ENCODE measurements at places on chromosomes 6 and 20.

- DNase-seq = no peak
Observed at GRCh38 chr6:36272234-36272633, 2.4 kb downstream of the PNPLA1 start.

- no peak for DNase-seq
Observed at GRCh38 chr6:33088931-33089620, 13.3 kb downstream of the HLA-DPB1 start.

GRCh38 chr6:110296241-110297025 is 61.7 kb downstream of the METTL24 start:
- DNase-seq = no peak

DNA sequence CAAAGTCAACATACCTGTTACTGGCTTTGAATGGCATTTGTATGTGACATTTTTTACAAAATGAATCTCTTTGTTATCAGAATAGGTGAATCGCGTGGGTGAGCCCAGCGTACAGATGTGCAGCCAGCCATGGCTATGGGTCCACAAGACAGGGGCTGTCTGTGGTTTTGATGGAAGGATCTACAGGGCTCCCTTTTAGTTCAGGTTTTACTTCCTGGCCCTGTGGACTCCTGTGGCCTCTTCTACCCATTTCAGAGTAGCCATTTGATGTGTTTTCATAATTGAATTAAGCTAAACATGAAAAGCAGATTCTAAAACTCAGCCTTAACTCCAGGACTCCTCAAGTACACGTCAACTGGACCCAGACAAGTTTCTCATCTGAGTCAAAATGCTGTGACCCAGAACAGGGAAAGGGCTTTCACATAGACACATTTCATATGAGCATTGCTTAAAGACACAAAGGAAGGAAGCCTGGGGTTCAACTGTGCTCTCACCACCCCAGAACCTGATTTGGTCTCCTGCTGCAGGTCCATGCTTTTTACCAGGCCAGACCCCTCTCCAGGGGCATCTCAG is 105.3 kb upstream of the NAA20 start:
- no peak for DNase-seq

DNA sequence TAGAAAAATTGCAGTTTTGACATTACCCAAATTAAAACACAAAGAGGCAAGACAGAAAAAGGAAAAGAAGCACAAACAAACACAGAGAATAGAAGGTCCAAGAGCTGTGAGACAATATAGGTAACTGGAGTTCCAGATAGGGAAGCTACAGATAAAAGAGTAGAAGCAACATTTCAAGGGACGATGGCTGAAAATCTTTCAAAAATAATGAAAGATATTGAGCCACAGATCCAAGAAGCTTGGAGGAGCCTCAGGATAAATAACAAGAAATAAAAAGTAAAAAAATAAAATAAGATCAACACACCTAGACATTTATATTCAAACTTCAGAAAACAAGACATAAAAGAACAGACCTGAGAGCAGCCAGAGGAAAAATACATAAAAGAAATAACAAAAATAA is 164.9 kb downstream of the FNDC1 start:
- DNase-seq = no peak

- DNase-seq = no peak
Observed at GRCh38 chr6:144390886-144391285, 105.8 kb downstream of the UTRN start.

GRCh38 chr6:37725957-37726356 is 28.3 kb upstream of the MDGA1 start:
- DNase-seq = no peak

DNA sequence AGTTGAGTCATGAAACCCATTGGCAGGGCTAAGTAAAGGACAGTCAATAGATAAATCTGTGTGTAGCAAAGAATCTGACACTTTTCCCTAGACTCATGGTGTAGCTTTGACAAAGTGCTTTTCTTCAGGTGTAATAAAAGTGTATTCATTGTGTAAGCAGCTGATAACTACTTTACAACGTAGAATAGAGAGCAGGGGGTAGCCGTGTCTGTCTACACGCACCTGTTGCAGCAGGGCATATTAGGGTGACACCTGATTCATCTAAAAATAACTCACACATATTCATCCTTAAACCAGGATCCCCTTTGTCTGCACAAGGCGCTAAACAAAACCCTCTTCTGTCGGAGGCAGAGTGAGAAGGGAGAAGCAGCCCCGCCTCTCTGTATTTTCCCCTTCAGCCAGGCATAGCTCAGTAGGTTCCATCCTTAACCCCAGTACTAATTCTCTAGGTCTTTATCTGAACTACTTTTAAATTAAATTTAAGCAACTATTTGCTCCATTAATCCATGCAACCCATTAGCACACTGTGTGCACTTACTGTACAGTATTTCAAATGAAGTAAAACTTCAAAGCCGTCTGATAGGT is 306.7 kb upstream of the SASH1 start:
- DNase-seq = no peak

DNA sequence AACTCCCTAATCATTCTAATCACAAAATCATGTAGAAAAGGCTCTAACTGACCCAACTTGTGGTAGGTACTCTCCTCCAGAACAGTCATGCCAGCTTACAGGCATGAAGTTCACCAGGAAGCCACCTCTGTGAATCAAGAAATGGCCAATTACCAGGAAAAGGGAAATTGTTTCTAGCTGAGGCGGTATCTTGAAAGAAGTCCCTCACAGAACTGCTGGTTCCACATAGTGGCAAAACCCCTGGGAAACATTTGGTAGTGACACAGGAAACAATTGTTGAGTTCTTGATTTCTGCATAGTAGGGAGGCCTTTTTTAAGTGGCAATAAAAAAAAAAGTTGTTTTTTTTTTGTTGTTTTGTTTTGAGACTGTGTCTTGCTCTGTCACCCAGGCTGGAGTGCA is 3.4 kb upstream of the ZHX3 start:
- DNase-seq = no peak

DNA sequence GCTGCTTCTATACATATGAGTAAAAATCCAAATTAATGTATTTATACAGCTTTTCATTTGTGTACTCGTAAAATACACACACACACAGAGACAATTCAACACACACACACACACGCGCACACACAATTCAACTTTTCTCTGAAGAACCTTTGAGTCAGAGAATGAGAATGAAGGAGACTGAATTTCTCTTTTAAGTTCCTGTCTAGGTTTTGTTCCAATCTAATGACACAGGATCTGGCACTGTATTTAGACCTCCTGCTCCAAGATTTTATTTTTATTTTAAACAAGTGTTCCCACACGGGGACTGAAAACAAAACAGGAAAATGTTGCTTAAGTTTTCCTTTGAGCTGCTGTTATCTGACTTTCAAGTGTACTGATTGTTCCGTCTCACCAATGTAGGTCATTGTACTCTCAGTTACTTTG is 250.8 kb downstream of the LAMA2 start:
- no peak for DNase-seq

DNA sequence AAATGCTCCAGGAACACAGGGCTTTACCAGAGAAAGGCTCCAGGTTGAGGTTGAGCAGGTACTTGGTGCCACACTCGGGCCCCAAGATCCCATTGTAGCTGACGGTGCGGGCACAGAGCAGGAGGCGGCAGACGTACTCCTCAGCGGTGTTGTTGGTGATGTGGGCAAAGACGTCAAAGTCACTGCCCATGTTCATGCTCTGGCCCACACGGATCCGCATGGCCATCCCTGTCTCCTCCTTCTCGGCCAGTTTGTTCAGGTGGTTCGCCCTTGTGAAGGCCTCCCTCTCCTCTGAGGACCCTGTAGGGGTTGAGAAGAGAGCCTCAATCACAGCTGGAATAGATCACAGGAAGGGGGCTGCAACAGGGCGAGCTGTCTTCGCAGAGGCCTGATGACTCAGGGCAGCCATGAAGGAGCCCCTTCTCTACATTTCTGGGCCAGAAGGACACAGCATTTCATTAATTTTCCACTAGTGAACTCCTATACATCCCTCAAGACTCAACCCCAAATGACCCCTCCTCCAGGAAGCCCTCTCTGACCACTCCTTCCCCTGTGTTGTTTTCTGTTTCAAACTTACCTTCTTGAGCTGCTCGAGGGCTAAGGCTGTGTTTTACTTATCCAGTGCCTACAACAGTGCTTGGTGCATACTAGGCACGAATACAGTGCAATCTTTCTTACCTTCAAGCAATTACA is 26.8 kb downstream of the TGM2 start:
- no peak for DNase-seq

DNA sequence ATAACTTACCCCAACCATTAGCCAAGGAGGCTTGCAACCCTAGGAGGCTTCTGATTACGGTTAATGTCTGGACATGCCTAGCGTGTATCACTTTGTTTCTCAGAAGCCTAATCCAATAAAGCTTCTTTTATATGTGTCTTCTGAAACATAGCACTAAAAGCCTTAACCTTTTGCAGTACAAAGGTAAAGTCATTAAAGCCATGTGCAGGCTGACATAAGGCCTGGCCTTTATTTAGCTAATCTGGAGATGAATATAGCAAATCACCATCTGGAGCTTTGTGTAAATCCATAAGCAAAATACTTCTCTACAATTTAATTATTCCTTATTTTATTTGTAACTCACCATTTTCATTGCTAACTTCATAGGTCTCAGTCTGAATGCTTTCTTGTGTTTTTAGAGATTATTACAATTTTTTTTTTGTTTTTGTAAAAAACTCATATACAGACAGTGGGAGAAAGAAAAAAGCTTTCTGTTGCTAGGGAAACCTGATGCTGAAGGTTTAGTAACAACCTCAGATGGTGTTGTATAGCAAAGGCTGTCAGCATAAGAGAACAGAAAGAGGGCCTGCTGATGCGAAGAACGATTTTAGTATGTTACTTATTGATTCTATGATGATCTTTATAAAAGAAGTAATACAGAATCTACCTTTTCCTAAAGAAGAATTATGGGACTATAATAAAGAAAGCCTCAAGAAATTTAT is at the start of gene EYS:
Gene EYS (minus strand): TSS at position 101 of the 701 bp plus-strand sequence. CDS start 211,816 bp downstream, outside the sequence.
- no peak for DNase-seq

- DNase-seq = no peak
Observed at GRCh38 chr6:81995548-81996289, 243.2 kb upstream of the TENT5A start.

DNA sequence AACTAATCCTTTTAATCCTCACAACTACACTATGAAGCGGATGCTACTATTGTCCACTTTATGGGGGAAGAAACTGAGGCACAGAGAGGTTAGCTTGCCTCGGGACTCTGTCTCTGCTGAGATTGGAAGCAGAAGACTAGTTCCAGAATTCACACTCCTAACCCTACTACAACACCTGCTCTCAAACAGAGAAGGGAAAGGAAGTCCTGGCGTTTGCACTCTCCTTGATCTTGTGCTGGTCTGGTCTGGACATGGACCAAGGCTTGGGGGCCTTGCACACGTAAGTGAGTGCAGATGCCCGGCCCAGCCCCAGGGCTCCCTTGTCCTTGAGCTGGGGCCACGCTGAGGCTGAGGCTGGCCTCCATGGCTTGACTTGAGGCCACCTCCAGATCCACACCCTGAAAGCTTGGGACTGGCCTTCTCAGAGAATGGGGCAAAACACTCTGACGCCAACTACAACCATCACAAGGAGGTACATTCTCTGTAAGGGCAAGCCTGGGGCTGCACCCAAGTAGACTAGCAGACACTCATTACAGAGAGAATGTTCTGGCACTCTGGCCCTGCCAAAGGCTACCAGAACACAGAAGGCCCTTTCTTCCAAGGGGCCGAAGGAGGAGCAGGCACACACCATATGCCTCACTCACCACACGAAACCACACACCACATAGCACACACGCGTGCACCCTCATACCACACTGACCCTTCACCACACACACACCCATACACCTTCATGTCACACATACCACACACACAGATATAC is 33.3 kb upstream of the EZR start:
- no peak for DNase-seq

DNA sequence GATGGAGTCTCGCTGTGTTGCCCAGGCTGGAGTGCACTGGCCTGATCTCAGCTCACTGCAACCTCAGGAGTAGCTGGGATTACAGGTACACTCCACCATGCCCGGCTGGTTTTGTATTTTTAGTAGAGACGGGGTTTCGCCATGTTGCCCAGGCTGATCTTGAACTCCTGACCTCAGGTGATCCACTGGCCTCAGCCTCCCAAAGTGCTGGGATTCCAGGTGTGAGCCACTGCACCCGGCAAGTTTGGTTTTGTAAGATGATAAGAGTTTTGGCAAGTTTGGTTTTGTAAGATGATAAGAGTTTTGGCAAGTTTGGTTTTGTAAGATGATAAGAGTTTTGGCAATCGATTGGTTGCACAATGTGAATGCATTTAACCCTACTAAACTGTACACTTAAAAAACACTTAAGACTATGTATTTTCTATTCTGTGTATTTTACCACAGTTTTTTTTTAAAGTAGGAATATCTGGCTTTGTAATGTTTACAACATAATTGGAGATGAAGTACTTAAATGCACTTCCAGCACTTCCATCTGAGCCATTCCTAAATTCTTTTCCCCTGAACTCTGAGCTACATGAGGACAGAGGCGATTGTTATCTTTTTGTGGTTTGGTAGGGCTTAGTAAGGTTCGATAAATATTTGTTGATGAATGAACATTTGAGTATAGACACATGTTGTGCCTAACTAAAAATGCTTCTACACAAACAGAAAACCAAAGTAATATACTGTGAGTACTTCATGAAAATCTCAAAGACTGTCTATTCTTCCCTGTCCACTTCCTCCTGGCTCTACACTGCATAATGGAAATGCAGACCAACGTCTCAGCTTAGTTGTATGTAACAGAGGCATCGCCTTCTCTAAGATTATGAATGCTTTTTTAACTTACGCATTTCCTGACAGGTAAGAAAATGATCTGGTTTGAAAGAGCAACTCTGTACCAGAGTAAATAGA is 18.8 kb downstream of the SAMHD1 start:
- DNase-seq = no peak

DNA sequence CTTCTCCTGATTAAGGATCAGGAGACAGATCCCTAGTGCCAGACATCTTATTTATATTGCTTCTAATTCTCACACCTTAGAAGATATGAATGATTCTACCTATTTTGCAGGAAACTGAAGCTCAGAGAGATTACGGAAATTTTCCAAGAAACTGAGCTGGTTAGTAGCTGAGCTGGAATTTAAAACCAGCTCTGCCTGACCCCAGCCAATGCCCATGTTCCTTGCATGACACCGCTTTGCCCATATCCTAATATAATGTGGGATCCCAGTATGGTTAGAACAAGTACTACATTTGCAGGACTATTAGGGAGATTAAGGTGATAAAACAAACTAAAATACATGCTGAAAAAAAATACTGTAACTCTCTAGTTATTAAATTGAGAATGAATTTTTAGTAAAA is 1.9 kb downstream of the TMEM30A start:
- DNase-seq = no peak

DNA sequence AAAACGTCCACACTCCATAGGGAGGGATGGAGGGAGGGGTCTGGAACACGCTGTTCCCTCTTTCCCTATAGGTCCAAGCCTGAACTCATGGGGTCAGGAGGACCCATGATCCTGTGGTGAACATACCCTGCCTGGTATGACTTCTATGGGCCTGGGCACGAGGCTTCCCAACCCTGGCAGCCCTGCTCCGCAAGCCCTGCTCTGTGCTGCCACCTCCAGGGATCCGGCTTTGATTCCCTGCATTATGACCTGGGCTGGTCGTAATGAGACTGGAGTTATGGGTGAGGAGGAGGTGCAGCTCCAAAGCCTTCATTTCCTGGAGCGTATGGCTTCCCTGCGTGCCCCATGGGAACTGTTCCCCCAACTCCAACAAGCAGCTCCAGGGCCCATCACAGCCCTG is 54.9 kb downstream of the CDH22 start:
- no peak for DNase-seq

GRCh38 chr6:53250176-53251032 is 98.3 kb downstream of the ELOVL5 start:
- no peak for DNase-seq
